ENCODE measurements at places on chromosomes 1 and 21. TPM values are rescaled to one million over a fixed set of nuclear protein-coding genes. Genes with fewer than 3 reads are reported as not detected.

FCRL5 gene
- total RNA-seq, result not detected

CRYAA gene
- total RNA-seq, result not detected

RNU1-1 gene
- total RNA-seq, result under 0.01 TPM

FAM3B gene
- not detected for total RNA-seq

TBX15 gene
- total RNA-seq, result not detected

FDPS gene
- 705 TPM for total RNA-seq

FBLIM1 gene
- 154 TPM for total RNA-seq

BCAR3 gene
- total RNA-seq, result 98.0 TPM

UTP25 gene
- 4.8 TPM for total RNA-seq

APOBEC4 gene
- total RNA-seq, result not detected

UBL4B gene
- total RNA-seq, result not detected

All from hair follicular keratinocyte (primary cell).